ENCODE measurements at places on chromosomes 1 and 21.

DNA sequence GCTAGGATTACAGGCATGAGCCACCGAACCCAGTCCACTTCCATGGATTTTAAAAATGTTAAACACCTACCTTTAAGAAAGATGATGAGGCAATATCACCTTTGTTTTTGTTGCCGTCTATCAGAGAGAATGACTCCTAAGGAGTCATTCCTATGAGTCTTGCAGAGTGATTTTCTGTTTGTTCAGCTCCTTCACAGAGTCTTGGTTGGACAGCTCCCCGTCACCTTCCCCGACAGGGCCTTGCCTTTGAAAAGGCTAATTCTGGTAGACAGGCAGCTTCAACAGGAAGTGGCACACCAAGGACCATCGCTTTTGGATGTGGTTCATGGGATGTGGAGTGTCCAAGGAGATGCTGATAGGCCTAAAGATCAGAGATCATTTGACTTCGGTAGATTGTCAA is 17.5 kb downstream of the ZBTB18 start:
- no peak for DNase-seq

GRCh38 chr1:53781654-53782053 is 42.7 kb upstream of the GLIS1 start:
- DNase-seq: no peak

DNA sequence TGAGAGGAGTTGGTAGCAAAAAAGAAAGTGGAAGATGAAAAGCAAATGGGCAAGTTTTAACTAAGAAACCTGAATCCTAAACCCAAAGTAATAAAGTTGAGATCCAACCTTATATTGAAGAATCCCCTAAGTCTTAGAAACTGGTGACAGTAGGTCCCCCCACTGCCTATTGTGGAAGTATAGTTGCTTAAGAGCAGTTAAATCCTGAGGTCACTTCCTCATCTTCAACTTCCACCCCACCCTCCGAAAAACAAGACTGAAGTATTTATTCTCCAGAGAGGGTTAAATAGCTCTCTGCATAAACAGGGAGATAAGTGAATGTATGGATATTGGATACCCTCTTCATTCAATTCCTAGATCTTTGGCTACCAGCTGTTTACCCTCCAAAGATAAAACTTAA is 3.3 kb upstream of the DSTYK start:
- no peak for DNase-seq

DNA sequence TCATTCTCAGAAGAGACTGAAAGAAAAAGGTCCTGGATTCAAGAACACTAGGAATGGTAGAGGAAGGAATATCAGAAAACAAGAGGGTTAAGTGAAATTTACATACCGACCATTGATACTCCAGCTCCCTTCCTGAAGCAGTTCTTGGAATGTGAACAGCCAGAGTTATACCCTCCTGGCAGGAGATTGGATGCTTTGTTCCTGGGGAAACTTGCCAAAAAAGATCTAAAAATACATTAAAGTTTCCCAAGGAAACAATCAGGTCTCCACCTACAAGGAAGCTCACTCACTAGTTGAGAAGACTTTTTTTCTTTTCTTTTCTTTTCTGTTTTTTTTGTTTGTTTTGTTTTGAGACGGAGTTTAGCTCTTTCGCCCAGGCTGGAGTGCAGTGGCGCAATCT is 91.1 kb downstream of the HLX start:
- no peak for DNase-seq

DNA sequence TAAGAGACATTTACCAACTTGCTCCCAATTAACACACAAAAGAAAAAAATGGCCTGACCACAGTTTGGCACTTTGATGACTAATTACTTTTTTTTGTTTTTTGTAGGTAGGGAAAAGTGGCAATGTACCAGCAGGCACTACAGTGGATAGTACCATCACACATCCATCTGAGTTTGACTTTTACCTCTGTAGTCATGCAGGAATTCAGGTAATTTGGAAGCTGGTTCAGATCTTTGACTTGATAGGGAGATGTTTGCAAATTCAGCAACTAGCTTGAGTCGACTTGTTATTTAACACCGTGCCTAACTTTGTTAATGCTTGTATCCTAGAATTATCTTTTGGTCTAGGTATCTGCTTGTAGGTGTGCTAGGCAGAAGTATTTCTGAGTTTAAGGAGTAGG is 33.0 kb upstream of the AGO1 start:
- DNase-seq: no peak

DNA sequence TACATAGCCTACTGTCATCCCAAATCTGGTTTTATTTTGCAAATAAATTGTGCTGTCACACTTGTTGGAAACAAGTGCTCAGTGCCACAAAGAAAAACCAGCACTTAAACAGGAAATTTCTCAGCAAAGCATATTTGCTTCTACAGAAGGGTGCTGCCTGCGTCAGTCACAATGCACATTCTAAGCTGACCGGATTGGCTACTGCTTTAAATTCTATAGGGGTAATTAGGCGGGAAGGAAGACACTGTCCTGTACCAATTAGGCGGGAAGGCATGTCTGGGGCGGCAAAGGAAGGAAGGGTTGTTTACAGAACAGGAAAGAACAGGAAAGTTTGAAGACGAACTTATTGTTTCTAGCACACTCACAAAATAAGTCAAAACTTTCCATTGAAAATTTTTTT is 2.8 kb downstream of the IFI16 start:
- no peak for DNase-seq

DNA sequence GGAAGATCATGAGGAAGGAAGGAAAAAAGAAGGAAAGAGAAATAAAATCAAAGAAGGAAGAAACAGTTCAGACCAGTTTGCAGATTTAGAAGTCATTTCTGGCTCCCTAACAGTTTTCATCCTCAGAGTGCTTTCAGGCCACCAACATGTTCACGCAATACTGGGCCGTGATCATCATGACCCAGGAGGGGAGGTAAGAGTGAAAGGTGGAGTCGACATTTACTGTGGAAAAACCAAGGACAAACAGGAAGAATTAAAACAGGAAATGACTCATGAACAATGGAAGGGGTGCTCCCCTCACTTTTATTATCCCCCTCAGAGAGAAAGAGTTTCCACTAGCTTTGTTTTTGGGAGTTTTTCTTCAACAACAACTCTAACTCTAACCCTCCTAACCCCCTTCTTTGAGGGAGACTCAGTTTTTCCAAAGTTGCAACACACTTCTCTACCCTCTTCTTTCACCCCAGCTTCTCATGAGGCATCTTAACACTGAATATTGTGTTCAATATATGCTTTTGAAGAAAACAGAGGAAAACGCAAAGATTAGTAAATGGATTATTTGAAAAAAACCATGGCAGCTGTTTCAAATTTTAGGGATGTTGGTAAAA is 60.4 kb downstream of the VANGL2 start:
- DNase-seq: no peak

- no peak for DNase-seq
These were observed 9.0 kb downstream of the NSL1 start for GRCh38 chr1:212782422-212783154.
